ENCODE measurements at places on chromosomes 6 and 20. TPM values are rescaled to one million over a fixed set of nuclear protein-coding genes. Genes with fewer than 3 reads are reported as not detected.

Gene CPNE5
- 6.3 TPM for total RNA-seq

Gene TRIM31
- total RNA-seq = not detected

Gene TAP2
- 9.4 TPM for total RNA-seq

Gene SLC4A11
- total RNA-seq = under 0.01 TPM

Data from skeletal muscle tissue (tissue), 5 donors.